Islet precursor cell (in vitro differentiated cells): ENCODE measurements at places on chromosomes 5 and 9.

GRCh38 chr9:20989923-20990341 is 41.5 kb downstream of the HACD4 start:
- no peak for DNase-seq

DNA sequence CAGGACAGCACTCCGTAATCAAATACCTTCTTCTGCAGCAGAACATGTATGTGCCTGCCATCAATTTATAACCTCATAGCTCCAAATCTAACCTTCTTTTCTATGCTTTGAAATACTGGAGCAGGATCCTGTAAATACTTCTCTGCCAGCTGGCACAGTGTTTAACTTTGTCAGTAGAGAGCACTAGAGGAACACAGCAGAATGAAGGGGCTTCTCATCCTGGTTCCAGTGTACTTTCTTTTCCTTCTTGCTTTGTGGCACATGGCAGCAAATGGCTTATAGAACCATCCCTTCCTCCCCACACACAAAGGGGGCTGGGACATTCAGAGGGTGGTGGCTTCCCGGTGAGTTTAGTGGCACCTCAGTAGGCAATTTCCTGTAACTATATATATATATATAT is 3.8 kb upstream of the FBXW11 start:
- DNase-seq, result no peak

DNA sequence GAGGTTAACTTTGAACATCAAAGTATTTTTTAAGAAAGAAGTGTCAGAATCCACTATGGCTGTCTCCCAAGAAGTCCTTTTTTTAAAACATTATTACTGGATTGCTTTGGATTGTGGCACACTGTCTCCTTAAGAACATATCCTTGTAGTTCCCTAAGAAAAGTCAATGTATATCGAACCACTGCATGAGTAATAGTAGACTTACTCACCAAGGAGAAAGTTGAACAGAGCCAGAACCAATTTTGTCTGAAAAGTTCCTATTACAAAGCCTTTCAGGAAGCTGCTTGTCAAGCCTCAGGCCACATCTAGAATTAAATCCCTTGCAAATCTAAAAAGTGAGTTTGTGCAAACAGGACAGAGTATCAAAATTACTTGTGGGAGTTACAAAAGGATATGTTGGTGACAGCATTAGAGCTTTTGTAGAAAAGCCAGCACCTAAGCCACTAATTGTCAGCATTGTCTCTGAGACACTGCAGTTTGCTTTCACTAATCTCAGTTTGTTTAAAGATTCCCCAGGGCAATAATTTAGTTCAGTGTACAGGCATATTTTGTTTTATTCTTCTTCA is 195.4 kb downstream of the MPDZ start:
- DNase-seq, result peak; percentile 58

GRCh38 chr5:175829813-175830585 is 41.4 kb upstream of the CPLX2 start:
- DNase-seq, result no peak

DNA sequence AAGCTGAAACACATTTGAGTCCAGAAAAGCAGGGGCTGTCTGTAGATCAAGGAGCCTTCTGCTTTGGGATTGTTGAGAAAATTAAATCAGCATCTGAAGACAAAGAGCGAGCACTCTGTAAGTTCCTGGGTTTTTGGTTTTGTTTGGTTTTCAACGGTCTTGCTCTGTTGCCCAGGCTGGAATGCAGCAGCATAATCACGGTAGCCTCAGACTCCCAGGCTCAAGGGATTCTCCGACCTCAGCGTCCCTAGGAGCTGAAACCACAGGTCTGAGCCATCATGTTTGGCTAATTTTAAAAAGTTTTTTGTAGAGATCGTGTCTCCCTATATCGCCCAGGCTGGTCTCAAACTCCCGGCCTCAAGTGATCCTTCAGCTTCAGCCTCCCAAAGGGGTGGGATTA is 266.5 kb upstream of the ADAMTS16 start:
- no peak for DNase-seq

GRCh38 chr5:71695071-71695470 is 24.0 kb upstream of the CARTPT start:
- peak; percentile 55 for DNase-seq

DNA sequence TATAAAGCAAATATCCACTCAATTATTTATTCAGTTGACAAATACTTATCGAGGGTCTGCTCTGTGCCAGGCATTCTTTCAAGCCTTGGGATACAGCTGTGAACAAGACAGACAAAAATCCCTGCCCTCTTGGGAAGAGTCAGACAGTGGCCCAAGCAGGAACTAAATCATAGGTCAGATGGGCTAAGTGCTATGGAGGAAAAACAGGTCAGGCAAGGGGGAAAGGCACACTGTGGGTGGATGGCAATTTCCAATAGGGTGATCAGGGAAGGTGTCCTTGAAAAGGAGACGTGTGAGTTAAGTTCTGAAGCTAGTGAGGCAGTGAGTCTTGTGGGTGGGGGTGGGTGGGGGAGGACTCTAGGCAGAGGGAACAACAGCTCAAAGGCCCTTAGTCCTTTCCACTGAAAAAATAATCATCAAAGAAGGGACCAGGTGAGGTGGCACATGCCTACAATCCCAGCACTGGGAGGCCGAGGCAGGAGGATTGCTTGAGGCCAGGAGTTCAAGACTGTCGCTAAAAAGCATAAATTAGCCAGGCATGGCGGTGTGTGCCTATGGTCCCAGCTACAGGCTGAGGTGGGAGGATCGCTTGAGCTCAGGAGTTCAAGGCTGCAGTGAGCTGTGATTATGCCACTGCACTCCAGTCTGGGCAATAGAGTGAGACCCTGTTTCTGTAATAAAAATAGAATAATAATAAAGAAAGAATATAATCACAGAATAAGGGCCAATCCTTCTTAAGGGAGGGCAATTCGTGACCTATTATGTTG is 95.2 kb upstream of the CPEB4 start:
- DNase-seq, result peak; percentile 62

DNA sequence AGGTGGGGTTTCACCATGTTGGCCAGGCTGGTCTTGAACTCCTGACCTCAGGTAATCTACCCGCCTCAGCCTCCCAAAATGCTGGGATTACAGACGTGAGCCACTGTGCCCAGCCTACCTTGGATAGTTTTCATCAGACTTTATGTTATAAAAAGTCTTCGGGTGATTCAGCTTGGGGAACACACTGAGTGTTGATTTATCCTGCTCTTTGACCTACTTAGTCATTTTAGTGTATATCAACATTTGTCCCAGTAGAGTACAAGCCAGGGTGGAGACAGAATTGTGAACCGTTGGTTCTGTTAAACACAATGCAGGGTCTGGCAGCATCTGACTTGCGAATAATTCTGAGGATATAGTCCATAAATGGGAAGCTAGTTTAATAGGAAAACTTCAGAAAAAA is 39.7 kb downstream of the NFX1 start:
- no peak for DNase-seq

DNA sequence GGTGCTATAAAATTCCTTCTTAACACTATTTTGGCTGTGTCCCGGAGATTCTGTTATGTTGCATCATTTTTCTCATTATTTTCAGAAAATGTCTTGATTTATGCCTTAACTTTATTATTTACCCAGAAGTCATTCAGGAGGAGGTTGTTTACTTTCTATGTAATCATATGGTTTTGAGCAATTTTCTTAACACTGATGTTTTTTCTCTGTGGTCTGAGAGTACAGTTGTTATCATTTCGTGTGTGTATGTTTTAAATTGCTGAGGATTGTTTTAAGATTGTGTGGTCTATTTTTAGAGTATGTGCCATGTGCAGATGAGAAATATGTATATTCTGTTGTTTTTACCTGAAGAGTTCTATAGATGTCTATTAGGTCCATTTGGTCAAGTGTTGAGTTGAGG is 498.1 kb upstream of the ZNF608 start:
- no peak for DNase-seq

GRCh38 chr9:86979657-86980056 is 32.4 kb upstream of the GAS1 start:
- no peak for DNase-seq
